ENCODE measurements at places on chromosomes 5 and 9.

GRCh38 chr9:137136261-137136880 lies 2.6 kb upstream of the GRIN1 start:
- no peak for DNase-seq

DNA sequence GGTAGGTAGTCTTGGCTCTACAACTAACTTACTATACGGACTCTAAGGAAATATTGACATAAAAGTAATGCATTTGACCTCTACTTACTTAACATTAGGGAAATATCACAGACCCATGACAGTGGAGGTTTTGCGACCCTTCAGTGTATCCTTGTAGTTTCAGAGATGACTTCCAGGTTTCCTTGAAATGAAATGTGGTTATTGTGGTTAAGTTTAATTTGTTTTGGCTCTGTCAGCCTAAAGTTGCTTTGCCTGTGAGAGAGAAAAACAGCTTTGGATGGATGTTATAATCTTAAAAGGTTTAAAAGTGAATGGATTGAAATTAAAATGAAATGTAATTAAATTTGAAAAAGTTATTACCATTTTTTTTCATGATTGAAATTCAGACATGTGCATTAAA lies 42.9 kb downstream of the LRRTM2 start:
- no peak for DNase-seq

- DNase-seq: no peak
Observed at GRCh38 chr9:89319015-89319905, 960 bp downstream of the SECISBP2 start.

DNA sequence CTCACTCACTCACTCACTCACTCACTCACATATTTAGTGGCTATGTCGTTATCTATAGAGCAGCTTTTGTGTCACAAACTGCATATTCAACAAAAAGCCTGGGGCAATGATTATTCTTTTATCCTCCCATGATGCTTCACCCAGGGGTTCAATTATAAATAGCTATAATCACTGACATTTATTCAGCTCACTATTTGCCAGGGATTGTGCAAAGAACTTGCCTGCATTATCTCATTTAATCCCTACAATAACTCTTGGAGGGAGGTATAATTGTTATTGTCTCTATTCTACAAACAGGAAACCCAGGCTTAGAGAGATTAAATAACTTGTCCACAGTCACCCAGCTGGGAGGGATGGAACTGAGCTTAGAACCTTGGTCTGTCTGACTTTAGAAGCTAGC lies 298.0 kb upstream of the MSX2 start:
- DNase-seq: no peak

GRCh38 chr9:95510709-95511615 lies 5.8 kb downstream of the PTCH1 start:
- DNase-seq: peak; percentile 64

GRCh38 chr9:93619272-93619775 lies 42.9 kb downstream of the PHF2 start:
- DNase-seq: no peak

DNA sequence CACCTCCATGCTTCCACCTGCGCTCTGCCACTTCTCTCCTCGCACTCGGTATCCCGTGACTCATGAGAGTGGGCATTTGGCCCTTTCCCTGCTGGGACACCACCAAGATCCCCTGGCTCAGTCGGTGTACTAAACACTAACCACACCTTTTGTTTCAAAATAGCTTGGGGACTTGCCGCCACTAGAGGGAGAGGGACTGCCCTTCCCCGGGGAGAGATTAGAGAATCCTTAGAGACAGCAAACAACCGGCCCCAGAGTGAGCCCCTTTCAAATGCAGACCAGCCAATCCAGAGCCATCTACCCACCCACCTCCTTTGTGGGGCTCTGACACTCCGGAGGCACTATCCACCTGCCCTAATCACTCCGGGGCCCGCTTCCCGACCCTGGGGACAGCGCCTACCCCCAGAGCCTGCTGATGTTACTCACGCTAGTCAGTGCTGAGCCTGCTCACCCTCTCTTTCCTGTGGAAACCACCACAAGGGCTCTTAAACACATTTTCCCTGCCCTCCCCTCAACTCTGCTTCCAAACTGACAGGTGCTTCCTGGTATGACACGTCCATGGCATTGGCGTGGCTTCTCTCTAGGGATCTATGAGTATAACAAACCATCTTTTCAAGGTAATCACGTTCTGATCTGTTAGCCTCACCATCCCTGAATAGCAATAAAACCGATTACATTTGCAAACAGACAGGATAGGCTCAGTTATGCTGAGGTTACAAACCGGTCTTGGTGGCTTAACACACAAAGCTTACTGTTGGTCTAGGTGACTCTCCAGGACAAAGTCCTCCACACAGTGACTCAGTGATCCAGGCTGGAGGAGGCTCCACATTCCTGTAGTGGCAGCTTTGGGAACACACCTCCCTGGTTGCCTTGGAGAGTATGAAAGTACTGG lies 180.1 kb upstream of the MVB12B start:
- DNase-seq: no peak

DNA sequence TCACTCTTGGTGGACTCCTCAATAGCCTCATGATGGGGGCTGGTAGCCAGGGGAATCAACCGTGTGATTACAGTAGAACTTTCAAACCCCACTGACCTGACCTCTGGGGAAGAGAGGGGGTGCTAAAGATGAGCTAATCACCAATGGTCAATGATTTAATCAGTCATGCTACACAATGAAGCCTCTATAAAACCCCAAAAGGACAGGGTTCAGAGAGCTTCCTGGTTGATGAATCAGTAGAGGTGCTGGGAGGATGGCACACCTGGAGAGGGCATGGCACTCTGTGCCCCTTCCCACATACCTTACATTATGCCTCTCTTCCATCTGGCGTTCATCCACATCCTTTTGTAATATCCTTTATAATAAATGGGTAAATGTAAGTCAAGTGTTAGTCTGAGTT lies 8.9 kb upstream of the SH3TC2 start:
- DNase-seq: no peak

GRCh38 chr9:129317179-129318011 lies 139.3 kb upstream of the IER5L start:
- no peak for DNase-seq

- no peak for DNase-seq
Observed at GRCh38 chr9:34651321-34651720, 664 bp upstream of the IL11RA start.

- no peak for DNase-seq
Observed at GRCh38 chr5:65121880-65122436, 353.2 kb downstream of the CWC27 start.

- no peak for DNase-seq
Observed at GRCh38 chr9:72119853-72120252, 29.4 kb upstream of the GDA start.

- no peak for DNase-seq
Observed at GRCh38 chr9:123662057-123662776, 267.7 kb downstream of the DENND1A start.
